Right renal pelvis (tissue), 4 donors: ENCODE measurements at places on chromosomes 13 and 19. TPM values are rescaled to one million over a fixed set of nuclear protein-coding genes. Genes with fewer than 3 reads are reported as not detected.

GRCh38 chr13:61078976-61079770 is 336.5 kb downstream of the PCDH20 start:
- no peak for DNase-seq

DNA sequence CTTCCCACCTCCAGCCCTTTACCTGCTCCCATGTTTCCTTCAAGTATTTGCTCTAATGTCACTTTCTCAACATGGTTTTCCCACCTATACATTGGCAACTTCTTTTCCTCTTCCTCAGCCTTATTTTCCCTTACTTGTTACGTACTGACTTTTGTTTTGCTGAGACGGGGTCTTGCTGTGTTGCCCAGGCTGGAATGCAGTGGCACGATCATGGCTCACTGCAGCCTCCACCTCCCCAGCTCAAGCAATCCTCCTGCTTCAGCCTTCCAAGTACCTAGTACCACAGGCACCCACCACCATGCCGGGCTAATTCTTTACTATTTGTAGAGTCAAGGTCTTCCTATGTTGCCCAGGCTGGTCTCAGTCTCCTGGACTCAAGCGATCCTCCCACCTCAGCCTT is 5.0 kb downstream of the PRODH2 start:
- no peak for DNase-seq

- DNase-seq = no peak
These were observed at the start of gene IL4I1 for GRCh38 chr19:49896863-49897621. IL4I1 (minus strand) TSS chr19:49896887; CDS start chr19:49896160, 727 bp downstream.

GRCh38 chr19:2652504-2653099 is 49.9 kb downstream of the GNG7 start:
- DNase-seq = no peak

GRCh38 chr19:2235381-2236063 is 607 bp downstream of the PLEKHJ1 start:
- DNase-seq = no peak

DNA sequence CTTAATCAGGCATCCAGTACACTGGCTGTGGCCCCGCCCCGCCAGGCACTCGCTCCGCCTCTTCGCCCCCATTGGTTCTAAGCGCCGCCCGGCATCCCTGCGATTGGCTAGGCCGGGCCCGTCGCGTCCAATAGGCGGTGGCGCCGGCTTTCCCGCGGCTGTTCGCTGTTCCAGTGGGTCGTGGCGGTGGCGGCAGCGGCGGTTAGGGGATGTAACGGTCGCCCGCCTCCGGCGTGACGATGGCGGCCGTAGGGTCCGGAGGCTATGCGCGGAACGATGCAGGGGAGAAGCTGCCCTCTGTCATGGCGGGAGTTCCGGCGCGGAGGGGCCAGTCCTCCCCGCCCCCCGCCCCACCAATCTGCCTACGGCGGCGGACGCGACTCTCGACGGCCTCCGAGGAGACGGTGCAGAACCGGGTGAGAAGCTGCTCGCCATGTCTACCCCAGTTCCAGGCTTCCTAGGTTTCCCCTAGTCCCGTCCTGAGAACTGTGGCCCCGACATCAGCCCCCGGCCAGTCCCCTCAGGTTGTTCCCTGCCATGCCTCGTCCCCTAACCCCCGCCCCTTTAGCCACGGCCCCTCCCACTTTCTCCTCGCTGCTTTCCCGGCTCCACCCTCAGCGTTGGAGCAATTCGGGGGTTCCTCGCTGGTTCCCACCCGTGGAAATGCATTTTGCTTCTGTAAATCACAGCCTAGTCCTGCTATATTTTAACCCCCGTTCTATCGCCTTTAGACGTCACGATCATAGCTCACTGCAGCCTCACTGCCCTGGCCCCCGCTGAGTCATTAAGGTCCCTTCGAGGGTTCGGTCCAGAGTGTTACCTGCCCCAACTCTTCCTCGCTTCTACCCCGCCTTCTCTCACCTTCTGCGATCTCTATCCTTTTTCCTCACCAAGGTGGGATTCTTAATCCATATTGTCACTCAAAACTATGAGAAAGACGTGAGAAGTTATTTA is at the start of gene WDR62:
Gene WDR62 (plus strand): TSS at position 165 of the 954 bp plus-strand sequence. CDS start 75 bp downstream, at position 240.
- no peak for DNase-seq

DNA sequence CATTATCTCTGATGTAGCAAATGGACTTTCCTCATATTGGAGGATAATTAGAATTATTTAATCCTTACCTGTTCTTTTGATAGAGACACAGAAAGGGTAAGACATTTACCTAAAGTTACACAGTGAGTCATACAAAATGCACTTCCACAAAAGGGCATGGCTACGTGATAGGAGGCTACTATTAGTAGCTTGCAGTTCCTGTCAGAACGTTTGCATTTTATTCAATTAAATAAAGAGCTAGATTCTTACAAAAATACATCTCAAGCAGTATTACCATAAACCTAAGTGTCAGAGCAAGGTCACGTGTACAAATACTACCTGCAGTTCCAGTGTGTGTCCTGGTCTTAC is 120.6 kb downstream of the ESD start:
- no peak for DNase-seq

DNA sequence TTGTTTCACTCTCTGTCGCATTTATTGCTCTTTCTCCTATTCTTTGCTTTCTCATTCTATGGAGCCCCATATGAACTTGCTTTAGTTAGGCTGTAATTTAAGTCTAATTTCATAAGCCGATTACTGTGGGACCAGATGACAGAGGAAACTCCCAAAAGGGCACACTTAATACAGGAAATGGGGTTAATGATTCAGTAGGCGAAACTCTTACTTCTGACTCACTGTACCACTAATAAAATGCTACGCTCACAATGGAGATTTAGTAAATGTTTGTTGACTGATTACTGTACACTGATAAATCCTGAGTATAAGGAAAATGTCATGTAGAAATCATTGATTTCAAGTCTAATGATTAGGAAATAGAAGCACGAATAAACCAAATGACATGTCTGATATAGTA is 276.4 kb downstream of the KLF5 start:
- no peak for DNase-seq

DNA sequence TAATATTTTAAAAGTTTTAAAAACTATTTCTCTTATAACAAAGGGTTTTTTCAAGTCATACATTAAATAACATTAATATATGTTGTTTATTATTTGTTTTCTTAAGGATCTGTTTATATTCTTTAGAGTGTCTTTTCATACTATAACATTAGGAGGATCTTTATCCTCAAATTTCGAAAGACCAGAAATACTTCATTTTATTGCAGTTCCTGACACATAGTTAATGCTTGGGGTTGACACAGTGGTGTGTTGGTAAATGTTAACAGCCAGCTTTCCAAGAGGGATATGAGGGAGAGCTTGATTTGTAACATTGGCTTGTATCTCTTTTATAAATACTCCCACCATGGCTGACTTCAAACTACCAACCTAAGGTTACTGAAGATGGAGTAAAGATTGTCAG is 126.6 kb upstream of the KLF5 start:
- no peak for DNase-seq

- DNase-seq = no peak
These were observed 330.3 kb upstream of the MIR17HG start for GRCh38 chr13:91017031-91017668.

DNA sequence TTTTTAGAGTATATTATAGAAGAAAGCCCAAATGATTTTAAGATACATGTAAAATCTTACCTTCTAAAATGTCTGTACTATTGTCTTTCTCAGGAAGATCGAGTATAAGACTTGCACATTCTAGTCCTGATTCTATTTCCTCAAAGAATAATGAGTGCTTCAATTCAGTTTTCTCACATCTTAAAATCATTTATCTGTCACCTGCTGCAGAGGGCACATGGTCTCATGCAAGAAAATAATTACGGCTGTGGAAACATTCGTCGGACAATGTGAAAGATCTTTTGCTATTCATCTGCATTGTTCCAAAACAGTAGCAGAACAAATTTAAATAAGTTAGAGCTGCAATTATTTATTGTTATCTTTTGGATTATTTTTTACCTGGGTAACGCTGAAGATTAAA is 1403.5 kb downstream of the PCDH9 start:
- DNase-seq = no peak

- no peak for DNase-seq
These were observed 174.3 kb downstream of the IRS2 start for GRCh38 chr13:109611912-109612691.

DNA sequence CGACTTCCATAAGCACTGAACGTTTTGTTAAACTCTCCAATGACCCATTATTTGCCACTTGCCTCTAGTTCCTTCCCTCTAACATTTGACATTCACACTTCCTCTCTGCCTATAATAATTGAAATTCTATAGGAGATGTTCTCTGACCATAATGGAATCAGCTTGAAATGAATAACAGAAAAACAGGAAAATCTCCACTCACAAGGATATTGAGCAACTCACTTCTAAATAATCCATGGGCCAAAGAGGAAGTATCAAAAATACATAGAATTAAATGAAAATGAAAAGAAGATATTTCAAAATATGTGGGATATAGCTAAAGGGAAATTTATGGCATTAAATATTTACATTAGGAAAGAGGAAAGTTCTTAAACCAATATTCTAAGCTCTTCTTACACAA is 3.4 kb upstream of the FCGBP start:
- no peak for DNase-seq

DNA sequence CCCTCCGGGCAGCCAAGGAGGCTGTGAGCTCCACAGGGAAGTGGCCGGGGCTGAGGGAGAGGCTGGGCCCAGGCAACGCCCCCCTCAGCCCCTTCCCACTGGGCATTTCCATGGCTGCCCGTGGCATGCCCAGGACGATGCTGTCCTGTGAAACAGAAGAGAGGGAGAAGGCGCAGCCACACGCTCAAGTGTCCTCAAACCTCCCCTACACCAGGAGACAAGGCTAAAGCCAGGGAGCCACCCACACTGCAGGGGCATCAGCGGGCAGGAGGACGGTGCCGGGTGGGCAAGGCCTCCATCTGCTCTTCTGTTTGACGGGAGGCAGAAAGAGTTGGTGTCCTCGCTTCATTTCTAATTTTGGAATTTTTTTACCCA is 14.2 kb upstream of the PROZ start:
- no peak for DNase-seq

- DNase-seq = no peak
These were observed 23.4 kb downstream of the VRK3 start for GRCh38 chr19:50001775-50002174.

RFX1 gene
- polyA plus RNA-seq = 12.3 TPM

BEST2 gene
- polyA plus RNA-seq = not detected

NKG7 gene
- 1.7 TPM for polyA plus RNA-seq

PNMA8C gene
- polyA plus RNA-seq = 0.66 TPM

AMER2 gene
- 0.39 TPM for polyA plus RNA-seq

FAM83E gene
- polyA plus RNA-seq = 1.2 TPM

CLEC17A gene
- polyA plus RNA-seq = 0.22 TPM

ZNF468 gene
- polyA plus RNA-seq = 35.0 TPM

IGFL1 gene
- polyA plus RNA-seq = not detected

DCT gene
- polyA plus RNA-seq = 0.47 TPM

CLEC4G gene
- polyA plus RNA-seq = not detected

LENG9 gene
- polyA plus RNA-seq = 2.0 TPM

TIMM50 gene
- 81.3 TPM for polyA plus RNA-seq

PCID2 gene
- 57.2 TPM for polyA plus RNA-seq

ISYNA1 gene
- polyA plus RNA-seq = 99.2 TPM
